SJSA1 (cell line): ENCODE measurements at places on chromosomes 5 and 9.

GRCh38 chr5:63081402-63081801 lies 502.8 kb downstream of the LRRC70 start:
- DNase-seq = no peak

GRCh38 chr9:109585796-109586195 lies 87.7 kb upstream of the PTPN3 start:
- no peak for DNase-seq

GRCh38 chr5:78317515-78317914 lies 23.0 kb upstream of the AP3B1 start:
- no peak for DNase-seq

- DNase-seq = no peak
Measured at GRCh38 chr9:32737378-32737777, 46.0 kb upstream of the TMEM215 start.

- DNase-seq = no peak
Measured at GRCh38 chr5:143261748-143262392, 141.6 kb downstream of the NR3C1 start.

DNA sequence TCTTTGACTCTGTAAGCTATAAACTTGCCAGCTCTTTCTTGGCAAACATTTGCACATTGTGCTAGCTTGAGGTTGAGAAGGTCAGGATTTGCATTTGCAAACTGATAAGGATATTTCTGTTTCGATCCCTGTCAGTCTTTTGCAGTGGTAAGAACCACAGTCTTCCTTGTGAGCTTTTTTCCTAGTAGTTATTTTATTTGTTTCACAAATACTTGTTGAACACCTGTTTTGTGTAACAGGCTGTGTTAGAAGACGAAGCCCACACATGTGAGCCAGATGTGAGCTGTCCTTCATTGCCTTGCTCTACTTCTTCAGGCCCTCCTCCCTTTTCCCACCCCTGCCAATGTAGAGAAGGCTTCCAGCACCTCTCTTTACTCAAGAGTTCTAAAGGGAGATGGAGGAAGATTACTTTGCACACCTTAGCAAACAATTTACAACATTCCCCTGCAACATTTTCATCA lies 327.0 kb upstream of the KLF4 start:
- DNase-seq = no peak

DNA sequence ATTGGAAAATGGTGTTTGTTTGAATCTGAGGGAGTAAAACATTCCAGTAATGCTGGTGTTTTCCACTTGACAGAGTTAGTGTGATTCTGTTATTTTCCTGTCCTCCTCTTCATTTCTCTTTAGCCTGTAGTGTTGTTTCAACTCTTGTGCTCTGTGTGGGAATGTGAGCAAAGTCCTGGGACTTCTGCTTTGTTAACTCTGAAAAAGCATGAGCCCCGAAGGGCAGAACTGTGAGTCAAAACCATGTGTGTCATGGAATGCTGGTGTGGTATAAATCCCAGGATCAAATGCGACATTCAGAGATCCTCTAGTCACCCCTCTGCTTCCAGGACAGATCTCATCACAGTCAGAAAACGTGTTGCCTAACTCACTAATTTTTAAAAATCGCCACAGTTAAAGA lies 8.9 kb downstream of the F2R start:
- peak; percentile 53 for DNase-seq

GRCh38 chr5:88269222-88269771 lies 652 bp upstream of the TMEM161B start:
- DNase-seq = no peak

DNA sequence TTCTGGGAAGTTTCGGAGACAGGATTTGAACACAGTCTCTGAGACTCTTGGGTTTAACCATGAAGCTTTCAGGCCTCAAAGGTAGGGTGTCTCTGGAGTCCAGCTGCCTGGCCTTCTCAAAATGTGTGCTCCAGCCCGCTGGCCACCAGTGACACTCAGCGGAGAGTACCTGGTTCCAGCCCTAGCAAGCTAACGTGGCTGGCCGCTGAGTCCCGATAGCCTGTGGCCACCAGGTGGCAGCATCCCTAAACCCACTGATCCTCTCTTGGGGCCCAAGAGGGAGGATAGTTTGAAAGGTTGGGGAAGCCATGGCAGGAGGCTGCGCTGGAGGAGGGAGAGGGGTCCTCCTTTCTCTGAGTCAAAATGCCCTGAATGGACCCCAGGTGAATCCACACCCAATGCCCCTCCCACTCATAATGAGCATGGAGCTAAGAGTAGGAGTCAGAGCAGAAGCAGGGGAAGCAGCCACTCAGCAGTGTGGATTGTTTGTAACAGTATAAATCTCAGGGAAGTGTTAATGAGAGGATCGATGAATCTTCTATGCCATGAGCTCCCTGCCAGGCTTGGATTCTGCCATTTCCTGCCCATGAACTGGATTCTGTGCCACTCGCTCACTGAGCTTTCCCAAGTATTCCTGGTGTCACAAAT lies 5.4 kb upstream of the TIFAB start:
- DNase-seq = peak; percentile 73

DNA sequence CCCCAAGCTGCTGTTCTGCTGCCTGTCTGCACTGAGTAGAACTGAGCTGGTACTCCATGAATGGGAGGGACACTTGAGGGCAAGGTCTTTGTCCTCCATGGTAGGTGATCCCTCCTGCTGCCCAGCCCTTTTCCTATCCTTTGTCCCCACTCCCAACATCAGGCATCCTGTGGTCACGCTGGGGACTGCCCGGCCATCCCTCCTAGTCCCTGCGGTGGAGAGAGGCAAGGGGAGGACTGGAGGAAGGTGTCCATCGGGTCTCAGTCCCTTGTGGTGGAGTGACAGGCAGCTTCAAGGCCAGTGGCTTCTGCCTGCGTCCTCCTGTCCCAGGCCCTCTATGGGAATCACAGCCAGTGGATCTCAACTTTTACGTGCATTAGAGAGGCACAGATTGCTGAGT lies 25.9 kb downstream of the ROR2 start:
- DNase-seq = no peak

DNA sequence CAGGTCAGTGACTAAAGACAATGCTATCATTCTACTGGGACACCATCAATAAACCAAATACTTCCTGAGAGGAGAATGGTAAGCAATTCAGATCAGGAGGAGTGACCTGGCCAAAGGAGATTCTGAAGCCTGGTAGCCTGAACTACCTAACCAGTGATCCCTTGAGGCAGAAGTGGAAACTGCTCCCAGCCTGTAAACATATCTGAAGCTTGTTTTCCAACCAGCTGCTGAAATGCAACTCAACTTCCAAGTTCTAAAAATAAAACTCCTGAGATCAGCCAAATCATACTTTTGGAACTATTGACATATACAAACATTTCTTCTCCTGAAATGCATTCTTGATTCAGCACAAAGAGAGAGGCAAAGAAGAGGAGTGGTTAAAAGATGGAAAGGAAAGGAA lies 204.1 kb downstream of the EBF1 start:
- DNase-seq = no peak
